T-helper 2 cell (primary cell): ENCODE measurements at places on chromosomes 12 and 14.

DNA sequence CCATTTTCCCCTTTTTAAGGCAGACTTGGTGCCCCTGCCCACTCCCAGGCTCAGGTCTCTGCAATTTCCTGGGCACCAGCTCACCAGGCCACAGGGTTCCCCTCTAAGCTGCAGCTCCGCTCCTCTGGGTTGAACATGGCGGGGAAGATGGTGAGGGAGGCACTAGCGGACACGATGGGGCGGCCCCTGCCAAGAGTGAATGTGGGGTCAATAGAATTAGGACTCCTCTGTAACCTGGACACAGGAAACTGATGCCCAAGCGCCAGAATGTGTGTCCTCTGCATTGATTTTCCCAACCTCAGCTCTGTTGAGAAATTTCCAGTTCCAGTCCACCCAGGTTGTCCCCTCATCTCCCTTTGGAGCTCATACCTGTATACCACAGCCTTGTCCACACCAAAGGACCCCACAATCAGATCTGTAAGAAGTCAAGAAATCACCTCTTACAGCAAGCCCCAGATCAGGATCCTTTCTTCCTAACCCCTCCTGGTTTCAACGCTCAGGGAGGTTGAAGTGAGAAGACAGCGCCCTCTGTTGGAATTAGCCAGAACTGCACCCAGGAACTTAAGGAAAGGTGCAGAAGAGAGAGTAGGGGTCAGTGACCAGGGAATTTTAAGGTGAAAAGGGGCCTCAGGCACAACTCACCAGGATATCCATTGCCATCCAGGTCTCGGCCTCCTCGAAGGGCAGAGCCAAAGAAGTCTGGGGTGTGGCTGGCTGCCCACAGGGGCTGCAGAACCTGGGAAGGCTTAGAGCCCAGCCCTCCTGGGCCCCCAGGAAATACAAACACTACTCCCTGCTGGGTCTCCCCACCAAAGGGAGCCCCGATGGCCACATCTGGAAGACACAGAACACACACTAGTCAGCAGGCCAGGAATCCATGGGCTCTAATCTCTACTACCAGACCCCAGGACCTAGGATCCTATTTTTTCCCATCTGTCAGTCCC, 14.7 kb downstream of the ITGA5 start:
- peak; percentile 51 for DNase-seq

DNA sequence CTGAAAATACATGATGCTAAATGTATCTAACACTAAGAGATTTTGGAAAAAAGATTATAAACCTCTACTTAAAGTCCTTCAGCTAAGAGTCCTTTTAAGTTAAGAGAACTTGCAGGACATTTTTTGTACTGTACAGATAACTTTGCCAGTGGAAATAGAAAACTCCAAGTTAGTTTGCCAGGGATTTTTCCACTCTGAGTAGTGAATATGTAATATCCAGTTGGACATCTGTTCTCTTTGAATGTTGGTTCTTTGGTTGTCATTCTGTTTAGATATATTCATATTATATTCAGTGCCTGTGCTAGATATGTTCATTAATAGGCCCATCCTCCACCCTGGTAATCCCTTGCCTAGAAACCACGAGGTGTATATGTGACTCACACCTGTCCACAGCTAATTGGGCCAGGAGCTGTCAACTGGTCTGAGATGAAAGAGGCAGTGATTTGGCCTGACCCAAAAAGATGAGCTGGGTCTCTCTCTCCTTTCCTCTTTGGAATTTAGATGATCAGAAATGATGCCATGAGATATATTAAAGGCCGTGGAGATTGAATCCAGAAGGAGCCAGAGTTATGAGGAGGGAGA, 261.0 kb upstream of the LRIG3 start:
- DNase-seq, result no peak

GRCh38 chr14:56059054-56059453, 59.2 kb upstream of the PELI2 start:
- no peak for DNase-seq

DNA sequence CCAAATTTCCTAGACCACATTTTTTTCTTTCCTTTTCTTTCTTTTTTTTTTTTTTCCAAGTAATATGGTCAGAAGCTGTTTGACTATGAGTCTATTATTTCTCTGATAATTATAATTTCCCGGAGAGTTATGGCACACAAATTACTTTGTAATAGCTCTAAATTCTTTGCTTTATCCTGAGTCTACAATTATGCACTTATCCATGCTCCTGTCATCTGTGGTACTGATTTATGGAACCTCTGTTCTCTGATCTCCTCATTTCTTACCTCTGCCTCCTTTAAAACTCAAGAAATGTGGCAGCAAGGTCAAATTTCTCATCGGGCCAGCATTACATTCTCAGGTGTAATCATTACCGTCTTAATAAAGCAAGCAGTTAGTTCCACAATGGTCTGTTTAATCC, 282.1 kb downstream of the PAWR start:
- no peak for DNase-seq

DNA sequence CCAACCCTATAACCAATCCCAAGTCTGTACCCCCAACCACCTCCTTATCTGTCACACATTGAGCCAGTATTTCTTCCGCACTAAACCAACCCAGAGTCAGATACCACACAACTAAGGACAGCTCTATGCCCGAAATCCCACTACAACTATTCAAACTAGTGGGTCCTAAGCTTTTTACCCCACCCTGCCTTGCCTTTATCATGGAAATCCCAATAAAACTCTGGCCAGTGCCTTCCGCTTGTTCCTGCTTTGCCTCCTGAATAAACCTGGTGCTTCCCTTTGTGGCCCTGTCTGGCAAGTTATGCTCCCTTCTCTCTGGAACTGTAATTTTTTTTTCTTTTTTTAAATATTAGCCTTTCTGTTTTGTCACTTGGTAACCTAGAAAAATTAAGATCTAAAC, 493.3 kb upstream of the SYT1 start:
- DNase-seq, result no peak

GRCh38 chr12:93019975-93020630, 91.0 kb upstream of the EEA1 start:
- DNase-seq, result no peak

- no peak for DNase-seq
These were observed 21.6 kb downstream of the GLTP start for GRCh38 chr12:109858764-109859163.

DNA sequence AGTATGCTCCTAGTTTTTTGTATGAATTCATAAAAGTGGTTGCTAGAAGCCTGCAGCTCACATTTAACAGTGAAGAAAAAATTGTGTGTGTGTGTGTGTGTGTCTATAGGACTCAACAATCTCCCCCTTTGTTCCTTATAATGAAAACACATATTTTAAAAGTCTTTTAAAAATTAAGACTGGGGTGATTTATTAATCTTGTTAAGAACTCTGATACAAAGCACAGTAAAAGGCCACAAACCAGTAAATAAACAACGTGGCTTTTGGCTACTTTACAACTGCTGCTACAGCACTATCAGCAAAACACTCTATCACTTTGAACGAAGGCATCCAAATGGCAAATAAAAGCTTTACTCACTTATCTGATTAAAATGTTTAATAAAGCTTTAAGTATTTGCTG, 594 bp upstream of the VCPKMT start:
- DNase-seq, result no peak

DNA sequence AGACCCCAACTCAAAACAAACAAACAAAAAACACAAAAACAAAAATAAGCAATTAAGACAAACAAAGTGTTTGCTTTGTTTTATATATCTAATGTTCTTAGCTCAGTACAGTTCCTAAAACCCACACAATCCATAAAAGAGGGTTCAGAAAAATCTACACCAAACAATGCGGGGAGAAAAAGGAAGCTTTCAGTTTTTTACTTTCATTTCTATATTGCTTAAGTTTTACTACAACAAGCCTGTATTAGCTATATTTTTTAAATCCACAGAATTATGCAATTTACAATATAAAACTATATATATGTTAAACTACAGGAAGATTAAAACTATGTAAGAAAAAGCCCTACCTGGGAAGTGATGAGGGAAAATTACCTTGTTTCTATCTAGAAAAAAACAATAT, 41.4 kb downstream of the CLIP1 start:
- DNase-seq, result no peak

DNA sequence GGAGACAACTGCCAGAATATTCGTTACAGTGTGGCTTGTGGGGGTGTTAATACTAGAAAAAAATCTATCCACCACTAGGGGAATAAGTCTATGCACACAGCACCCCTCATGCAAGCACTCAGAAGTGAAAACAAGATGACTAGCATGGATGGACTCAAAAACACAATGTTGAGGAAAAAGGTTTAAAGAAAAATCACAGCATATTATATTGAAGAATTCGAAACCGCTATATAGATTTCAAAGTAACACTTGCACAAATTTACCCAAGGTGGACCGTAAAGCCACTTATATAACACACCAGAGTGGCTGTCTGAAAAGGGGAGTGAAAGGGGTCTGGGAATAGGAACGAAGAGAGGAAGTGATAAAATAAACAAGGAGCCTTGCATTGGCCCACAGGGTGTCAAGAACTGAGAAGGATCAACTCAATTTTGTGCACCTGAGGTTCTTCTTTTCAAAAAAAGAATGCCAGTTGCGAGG, 544 bp downstream of the ABCD4 start:
- peak; percentile 78 for DNase-seq

DNA sequence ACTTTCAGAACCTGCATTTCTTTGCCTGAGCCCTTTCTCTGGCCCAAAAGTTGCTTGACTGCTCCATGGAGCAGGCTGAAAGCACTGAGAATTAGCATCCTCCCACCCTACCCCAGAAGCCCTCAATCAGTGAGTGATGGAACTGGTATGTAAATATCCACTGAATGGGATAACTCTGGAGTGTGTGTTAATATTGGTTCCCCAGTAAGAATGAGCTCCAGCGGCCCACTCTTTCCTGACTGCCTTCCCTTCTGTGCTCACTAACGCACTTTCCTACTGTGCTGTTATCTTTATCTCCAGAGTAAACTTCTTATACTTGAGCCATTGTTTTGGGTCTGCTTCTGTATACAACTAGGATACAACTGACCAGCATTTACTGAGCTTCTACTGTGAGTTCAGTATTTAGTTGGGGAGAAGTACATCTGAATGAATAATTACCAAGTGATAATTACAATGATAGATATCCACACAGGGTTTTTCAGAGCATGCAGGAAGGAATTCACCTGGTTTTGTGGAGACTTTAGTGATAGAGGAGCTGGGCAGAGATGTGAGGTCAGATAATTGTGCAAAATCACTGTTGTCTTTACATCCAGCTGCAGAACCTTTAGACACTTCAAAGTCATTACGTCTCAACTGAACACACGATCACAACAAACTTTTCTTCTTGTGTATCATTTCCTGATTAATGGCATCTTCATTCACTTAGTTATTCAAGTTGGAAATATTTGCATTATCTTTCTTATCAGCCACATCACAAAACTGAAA, 149.2 kb upstream of the BTG1 start:
- no peak for DNase-seq

- DNase-seq, result no peak
These were observed 101.6 kb downstream of the RIMBP2 start for GRCh38 chr12:130614530-130614905.

GRCh38 chr14:102754370-102755262, 22.6 kb upstream of the TRAF3 start:
- no peak for DNase-seq

- no peak for DNase-seq
These were observed 137.6 kb downstream of the TSPAN9 start for GRCh38 chr12:3214526-3215365.

DNA sequence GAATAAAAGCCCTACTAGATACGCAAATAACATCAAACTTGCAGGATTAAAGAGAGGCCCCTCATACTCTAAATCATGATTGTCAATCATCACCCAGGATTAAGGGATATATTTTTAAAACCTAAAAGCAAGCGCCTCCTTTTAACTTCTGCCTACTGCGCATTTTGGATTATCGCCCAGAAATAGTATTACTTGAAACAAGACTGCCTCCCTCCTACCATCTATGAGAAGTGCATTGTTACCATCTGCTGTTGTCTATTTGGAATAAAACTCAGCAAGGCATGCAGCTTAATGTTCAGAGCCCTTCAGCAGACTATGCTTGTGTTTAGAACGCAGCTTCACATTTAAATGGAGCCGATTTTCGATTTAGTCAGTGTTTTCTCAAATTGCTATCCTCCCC, 79.6 kb downstream of the EXOC5 start:
- DNase-seq, result no peak

DNA sequence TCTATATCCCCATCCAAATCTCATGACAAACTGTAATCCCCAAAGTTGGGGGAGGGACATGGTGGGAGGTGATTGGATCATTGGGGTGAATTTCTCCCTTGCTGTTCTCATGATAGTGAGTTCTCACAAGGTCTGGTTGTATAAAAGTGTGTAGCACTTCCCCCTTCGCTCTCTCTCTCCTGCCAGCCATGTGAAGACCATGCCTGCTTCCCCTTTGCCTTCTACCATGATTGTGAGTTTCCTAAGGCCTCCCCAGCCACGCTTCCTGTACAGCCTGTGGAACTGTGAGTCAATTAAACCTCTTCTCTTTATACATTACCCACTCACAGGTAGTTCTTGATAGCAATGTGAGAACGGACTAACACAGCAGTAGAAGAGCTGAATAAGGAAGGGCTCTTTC, 62.6 kb upstream of the VASH1 start:
- DNase-seq, result no peak

DNA sequence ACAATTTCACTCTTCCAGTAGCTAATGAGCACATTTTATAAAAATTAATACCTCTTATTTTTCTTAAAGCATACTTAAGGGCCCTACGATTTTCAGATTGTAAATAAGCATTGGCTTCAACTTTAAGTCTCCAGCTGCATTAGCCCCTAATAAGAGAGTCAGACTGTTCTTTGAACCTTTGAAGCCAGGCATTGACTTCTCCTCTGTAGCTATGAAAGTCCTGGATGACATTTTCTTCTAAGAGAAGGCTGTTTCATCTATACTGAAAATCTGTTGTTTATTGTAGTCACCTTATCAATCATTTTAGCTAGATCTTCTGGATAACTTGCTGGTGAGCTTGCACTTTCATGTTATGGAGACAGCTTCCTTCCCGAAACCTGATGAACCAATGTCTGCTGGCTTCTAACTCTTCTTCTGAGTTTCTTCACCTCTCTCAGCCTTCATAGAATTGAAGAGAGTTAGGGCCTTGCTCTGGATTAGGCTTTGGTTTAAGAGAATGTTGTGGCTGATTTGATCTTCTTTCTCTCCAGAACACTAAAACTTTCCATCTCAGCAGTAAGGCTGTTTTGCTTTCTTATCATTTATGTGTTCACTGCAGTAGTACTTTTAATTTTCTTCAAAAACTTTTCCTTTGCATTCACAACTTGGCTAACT, 377.1 kb upstream of the RGS6 start:
- DNase-seq, result peak; percentile 83

GRCh38 chr12:52209321-52209720, 17.5 kb upstream of the KRT80 start:
- DNase-seq, result no peak

- no peak for DNase-seq
These were observed 37.1 kb downstream of the NID2 start for GRCh38 chr14:52031781-52032180.
